Head of caudate nucleus (tissue), 42 donors: ENCODE measurements at places on chromosomes 4 and X.
A peak's percentile ranks its signal among the peaks of the same experiment; 100 is the strongest.

DNA sequence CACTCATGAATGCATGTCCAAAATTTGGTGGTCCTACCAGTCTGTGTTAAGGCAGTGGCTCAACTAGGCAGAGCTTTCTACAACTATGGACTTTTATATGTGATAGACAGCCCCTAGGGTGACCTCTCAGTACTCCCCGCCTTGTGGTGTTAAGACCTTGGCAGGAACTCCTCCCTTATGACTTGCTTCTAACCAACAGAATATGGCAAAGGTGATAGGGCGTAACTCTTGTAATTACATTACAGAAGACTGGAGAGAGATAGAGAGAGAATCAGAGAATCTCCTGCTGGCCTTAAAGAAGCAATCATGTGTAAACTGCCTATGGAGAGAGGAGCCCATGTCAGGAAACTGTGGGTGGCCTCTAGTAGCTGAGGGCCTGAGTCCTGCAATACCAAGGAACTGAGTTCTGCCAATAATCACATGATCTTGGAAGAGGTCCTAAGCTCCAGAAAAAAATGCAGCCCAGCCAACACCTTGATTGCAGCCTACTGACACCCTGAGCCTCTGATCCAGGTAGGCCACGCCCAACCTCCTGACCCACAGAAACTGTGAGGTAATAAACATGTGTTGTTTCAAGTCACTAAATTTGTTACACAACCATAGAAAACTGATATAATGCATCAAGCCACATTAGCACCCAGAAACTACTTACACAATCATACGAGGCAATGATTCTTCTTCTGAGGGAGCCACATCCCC is 68.9 kb downstream of the INPP4B start:
- DNase-seq = no peak

DNA sequence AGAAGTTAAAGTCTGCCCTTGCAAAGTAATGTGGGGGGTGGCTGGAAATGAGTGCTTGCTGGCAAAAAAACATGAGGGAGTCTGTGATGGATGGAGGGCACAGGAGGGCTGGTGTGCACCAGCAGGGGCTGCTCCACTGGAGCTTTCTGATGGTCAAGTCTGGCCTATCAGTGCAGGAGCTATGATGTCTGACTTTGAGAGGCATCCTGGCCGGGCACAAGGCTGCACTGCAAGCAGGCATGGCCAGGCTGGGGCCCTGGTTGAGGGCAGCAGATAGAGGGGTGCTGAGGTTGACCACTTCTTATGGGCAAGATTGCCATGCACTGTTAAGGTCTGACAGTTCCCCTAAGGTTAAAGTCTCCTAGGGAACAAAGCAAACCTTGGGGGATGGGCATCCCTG is 1140.2 kb downstream of the FAM133A start:
- no peak for DNase-seq

DNA sequence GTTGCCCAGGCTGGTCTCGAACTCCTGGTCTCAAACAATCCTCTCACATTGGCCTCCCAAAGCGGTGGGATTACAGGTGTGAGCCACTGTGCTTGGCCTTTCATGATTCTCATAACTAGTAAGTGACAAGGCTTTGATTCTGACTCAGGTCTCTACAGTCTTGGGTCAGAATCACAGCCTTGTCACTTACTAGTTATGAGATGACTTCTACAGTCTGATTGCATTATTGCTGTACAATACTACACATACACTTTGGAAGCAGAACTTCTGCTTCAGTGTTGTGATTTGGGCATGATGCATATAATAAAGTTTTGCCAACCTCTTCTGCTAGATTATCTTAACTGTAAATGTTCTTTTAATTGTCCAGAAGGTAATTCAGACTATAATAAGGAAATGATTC is 123.3 kb downstream of the KDM6A start:
- no peak for DNase-seq

GRCh38 chrX:109872021-109872732 is 130.7 kb upstream of the TMEM164 start:
- DNase-seq = no peak

- peak; percentile 69 for DNase-seq
Measured at GRCh38 chr4:98566361-98567008, 91.9 kb downstream of the TSPAN5 start.
